ENCODE measurements at places on chromosomes 3 and 15.

DNA sequence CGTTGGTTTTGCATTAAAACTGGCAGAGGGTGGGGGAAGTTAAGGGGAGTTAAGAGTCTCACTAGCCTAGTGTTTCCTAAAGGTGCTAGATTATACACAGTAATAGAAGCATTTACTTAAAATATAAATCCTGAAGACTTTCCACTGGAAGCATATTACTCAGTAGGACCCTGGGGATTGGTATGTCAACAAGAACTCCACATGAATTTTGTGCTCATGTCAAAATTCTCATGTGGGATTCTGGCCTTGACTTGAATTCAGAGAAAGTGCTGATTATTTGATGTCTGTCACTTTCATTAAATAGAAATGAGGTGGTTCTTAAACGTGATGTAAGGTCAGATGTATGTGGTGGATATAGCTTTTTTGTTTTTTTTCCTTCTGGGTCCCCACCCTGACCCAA is 997.2 kb downstream of the TUSC7 start:
- DNase-seq, result no peak

DNA sequence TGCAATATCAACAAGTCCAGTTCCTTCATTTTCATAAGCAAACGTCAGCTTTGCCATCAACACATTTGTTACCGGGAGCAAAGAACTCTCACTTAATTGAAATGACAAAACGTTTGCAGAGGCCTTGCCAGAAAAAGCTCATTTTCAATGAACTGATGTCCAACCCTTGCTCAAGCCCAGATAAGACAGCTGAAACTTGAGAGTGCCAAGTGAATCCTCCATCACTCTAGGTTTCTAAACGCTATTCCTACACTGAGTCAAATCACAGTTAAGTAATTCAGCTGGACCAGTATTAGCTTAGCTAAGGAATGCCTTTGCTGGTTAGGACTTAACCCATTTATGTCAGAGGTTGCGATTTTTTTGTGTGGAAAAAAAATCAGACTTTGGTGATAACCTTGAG is 11.5 kb downstream of the CHSY1 start:
- no peak for DNase-seq

DNA sequence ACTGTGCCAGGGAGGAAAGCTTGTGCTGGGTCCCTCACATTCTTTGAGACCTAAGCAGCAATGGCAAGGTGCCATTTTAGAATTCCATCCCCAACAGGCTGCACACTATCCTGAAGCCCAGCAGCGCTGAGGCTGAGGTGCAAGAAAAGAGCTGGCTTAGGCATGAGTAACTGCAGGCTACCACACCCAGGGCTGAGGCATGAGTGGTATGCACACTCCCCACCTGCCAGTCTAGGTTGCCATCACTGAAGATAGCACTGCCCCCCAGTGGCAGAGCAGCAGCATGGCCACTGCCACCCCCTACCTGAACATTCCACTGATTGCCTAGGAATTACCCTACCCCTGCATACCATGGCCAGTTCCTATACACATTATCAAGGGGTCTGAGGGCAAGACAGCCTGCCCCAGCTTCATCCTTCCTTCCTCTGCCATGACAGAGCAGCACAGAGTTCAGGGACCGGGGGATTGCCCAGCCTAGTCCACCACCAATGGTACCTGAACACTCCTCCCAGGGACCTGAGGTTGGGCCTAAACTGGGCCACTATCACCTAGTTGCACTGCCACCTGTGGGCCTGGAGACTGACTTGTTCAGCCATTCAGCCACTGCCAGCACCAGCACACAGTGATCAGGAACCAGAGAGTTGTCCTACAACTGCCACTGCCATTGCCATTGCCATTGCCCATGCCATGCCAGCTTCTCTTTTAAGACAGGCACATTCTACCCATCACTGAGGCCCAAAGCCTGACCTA is 129.8 kb downstream of the SATB1 start:
- no peak for DNase-seq

DNA sequence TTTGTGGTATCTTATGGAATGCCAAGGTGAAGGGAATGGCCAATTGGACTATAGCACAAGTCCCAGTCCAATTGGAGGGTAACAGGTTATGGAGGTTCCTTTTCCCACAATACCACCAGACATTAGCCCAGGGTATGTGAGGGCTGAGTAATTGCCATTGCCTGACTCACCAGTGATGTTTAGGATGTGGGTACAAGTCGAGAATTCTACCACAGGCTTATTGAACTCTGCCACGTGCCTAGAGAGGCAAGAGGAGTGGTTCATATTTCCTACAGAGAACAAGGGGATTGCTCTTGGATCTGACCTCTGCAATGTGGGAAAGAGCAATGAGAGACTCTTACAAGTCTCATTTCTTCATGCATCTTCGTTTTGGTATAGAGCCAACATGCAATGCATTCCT is 85.0 kb upstream of the XCR1 start:
- DNase-seq, result no peak

GRCh38 chr3:9951962-9952805 is at the start of gene PRRT3:
TSS of gene PRRT3 (minus strand) at chr3:9952408. CDS start at chr3:9950115, 2,293 bp downstream.
- DNase-seq, result no peak

DNA sequence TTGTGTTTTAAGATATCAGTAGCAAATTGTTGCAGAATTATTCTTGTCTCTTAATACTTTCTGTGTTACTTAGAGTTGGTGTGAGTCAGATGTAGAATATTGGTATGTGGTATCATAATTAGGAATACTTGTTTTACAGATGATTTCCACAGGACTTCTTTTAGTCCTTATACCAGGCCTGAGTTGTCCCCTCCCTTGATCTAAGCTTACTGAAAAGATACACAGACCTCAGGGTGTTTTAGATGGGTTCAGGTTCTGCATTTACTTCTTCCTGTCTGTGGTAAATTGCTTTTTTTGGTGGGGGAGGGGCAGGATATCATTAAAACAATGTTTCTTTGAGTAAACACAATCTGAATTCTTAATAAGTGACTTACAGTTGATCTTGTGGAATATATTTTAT is 14.2 kb downstream of the DZIP3 start:
- DNase-seq, result no peak

Data from cortex of kidney (tissue), 1 donor.